BJ (cell line): ENCODE measurements at places on chromosomes 1 and 21.

- DNase-seq: no peak
Measured at GRCh38 chr1:39331647-39332046, 127.2 kb downstream of the MACF1 start.

GRCh38 chr1:160685266-160685665, 26.4 kb downstream of the CD48 start:
- DNase-seq: no peak

DNA sequence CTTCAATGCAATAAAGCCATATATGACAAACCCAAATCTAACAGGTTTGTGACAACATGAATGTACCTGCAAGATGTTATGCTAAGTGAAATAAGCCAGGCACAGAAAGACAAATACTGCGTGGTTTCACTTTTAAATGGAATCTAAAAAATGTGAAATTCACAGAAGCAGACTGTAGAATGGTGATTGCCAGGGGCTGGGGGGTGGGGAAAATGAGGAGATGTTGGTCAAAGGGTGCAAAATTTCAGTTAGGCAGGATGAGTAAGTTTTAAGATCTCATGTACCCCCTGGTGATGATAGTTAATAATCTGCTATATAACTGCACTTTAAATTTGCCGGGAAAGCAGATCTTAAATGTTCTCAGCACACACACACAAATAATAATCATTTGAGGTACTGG, 160.5 kb downstream of the PTBP2 start:
- no peak for DNase-seq

DNA sequence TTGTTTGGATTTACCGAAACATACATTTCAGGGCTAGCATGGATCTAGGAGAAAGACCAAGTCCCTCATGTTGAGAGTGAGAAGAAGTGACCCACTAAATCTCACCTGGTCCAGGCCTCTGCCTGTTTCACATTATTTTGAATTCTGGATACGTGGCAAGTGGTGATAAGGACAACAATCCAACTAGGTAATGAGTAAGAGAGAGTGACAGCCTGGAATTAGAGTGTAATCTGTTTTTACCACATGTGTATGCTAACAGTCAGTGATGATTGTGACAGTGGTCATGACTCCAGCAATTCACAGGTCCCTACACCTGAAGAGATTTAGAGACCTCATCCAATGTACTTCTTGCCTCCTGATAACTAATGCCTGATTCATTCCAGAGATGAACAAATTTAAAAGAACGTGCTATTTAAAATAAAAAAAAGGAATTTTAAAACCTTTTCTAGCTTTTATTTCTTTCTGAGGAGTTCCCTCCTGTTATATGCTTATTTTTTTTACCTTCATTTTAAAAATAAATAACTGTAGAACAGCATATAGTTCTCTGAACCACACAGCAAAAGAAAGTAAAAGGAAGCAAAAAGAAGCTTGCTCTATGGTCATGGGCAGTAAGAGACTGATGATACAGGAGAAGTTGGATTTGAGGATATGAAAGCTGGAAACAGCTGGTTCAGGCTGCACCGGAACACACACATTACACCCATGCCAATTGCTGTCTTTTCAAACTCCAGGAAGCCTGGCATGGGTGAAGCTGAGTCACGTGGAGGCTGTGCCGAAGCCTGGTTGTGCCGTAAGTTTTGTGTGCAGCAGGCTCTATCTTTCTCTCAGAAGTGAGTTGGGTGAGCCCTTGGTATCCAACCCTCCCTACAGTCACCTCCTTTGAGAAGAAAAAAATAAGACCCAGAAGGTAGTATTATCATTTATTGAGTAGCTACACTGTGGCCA, 14.7 kb downstream of the C1orf116 start:
- DNase-seq: no peak

DNA sequence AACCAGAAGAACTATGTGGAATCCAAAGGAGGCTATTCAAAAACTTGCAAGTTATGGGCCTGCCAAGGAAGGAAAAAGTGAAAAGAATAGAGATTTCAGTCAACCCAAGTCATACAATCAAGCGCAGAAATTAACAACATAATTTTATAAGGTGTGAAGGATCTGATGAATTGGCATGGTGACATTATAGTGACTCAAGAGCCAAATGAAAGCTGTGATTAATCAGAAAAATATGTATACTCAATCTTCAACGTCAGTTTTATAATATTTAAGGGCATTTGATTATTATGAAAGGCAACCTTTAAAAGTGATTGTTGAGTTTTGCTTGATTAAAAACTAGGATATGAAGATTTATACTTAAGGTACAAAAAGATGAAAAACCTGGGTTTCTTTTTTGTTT, 37.8 kb upstream of the THEM4 start:
- DNase-seq: no peak

- no peak for DNase-seq
Measured at GRCh38 chr1:211885747-211886522, 55.4 kb upstream of the LPGAT1 start.

GRCh38 chr1:8625981-8626898, 191.2 kb downstream of the RERE start:
- DNase-seq: peak; percentile 79

- DNase-seq: peak; percentile 80
Measured at GRCh38 chr1:193335806-193336428, 149.5 kb upstream of the B3GALT2 start.

GRCh38 chr1:235998812-235999211, 66.1 kb downstream of the NID1 start:
- DNase-seq: no peak

- DNase-seq: no peak
Measured at GRCh38 chr1:195754303-195754702, 853.9 kb downstream of the KCNT2 start.

GRCh38 chr1:45995298-45995697, 137.1 kb downstream of the PIK3R3 start:
- no peak for DNase-seq

DNA sequence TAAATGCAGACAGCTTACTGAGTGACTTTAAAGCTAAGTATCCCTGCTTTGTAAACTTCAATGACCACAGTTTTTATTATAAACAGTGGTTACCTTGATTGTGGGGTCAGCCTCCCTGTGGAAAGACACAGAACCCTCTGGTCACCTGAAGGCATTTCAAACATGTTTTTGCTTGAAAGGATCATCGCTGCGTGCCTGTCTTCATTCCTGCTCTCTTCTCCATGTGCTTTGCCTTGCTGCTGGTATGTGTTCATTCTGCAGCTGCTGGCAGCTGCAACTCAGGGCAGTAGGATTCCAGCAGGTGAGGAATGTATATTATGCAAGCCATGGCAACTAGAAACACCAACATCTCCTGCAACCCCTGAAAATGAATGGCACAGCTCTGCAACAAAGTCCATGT, 81.0 kb upstream of the VAV3 start:
- no peak for DNase-seq

DNA sequence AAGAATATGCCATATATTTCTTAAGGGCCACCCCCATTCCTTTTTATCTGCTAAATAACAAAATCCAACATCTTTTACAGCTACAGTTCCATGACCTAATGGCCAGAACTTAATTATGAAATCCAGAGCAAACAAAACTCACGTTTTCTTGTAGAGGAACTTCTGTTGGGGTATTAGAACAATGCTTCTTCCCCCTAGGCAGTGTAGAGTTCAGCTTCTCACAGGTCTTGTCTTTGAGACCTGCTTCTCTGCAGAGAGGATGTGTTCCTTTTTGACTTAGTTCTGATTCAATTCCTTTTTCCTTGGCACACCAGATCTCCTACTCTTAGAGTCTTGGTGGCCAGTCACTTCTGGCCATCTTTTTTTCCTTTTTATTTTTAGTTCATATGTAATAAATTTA, 22.2 kb downstream of the VAV3 start:
- no peak for DNase-seq

DNA sequence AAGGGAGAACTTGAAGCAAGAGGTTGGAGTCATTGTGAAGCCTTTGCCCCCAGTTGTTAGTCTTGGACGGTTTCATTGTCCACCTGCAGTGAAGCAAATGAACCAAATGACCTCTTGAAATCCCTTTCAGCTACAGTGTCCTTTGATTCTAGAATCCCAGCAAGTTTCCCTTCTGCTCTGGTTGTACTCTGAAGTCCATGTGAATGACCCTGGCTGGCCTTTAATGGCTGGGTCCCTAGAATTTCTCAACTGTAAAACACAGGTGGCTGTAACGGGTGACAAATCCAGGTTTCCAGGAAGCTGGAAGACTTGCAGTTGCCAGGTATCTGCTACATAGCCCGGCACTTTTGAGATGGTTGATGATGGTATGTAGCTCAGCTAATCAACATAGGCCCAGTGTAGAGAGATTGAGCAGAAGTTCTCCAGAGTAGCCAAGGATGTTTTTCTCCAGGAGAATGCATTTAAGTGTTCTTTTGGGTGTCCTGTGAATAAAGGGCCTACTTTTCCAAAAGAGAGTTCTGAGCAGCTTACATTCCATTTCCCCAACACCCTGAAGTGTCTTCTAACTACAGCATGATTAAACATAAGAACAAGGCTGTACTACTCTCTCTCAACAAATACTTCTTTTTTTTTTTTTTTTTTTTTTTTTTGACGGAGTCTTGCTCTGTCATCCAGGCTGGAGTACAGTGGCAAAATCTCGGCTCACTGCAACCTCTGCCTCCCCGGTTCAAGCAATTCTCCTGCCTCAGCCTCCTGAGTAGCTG, 17.6 kb upstream of the SLC30A1 start:
- DNase-seq: no peak

DNA sequence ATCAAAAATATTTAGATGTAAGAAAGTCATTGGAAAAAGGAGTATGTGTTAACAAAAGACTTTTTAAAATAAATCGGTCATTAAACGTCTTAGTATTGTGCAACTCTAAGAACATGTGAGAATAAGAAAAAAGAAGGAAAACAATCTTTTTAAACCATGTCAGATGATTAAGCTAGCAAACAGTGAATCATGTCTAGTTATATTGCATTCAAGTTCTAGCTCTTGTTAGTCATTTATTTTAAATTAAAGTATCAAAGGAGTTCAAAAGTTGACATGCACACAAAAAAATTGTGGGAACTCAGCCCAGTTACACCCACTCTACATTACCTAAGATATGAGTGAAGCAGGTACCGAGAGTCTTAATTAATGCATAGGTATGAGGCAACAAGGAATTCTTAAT, 9.8 kb downstream of the FRRS1 start:
- DNase-seq: peak; percentile 56

DNA sequence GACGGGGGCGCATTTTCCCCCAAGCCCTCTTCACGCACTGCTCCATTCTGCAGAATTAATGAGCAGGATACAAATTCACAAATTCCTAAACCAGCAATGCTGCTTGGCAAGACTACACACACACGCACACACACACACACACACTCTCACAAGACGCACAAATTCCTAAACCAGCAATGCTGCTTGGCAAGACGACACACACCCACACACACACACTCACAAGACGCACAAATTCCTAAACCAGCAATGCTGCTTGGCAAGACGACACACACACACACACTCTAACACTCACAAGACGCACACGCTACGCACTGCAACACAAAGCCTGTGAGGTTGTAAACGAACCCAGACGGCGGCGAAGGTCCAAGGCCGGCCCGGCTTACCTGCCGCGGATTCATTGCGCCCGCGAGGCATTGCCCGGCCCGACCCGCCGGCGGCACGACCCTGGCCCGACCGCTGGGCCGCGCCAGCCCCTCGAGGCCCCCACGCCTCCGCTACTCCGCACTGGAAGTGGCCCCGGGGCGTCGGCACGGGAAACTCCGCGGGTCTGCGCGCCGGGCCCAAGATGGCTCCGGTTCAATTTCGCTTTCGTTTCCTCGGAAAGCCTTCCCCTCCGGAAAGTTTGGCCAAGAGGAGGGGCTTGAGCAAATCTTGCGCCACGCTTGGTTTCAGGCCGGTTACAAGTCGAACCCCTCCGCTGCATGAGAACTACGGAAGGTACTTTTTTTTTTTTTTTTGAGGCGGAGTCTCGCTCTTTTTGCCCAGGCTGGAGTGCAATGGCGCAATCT, at the start of gene ADAR:
ADAR (minus strand) TSS at position 578 of the 788 bp plus-strand sequence; CDS start at position 398, 180 bp downstream.
- DNase-seq: peak; percentile 79

DNA sequence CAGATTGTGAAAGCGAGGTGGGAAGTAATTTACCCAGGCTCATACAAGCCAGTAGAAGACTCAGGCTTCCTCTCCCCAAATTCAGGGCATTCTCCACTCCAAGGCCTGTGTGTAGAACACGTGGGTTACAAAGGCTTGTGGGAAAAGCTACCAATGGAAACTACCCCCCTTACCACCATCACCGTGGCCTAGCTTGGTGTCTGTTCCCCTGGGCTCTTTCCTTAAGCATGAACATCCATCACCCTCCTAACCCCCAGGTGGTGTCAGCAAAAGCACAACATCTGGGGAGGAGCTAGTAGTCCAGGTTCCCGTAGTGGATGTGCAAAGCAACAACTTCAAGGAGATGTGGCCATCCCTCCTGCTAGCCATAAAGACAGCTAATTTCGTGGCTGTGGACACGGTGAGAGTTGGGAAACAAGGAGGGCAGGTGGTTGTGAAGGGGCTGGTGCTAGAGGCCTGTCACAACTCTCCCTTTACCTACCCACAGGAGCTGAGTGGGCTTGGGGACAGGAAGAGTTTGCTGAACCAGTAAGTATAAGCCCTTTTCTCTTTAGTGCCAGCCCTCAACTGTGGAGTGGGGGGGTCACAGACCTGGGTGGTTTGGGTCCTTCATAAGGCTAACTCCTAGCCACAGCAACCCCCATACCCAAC, 701 bp upstream of the MUTYH start:
- no peak for DNase-seq

DNA sequence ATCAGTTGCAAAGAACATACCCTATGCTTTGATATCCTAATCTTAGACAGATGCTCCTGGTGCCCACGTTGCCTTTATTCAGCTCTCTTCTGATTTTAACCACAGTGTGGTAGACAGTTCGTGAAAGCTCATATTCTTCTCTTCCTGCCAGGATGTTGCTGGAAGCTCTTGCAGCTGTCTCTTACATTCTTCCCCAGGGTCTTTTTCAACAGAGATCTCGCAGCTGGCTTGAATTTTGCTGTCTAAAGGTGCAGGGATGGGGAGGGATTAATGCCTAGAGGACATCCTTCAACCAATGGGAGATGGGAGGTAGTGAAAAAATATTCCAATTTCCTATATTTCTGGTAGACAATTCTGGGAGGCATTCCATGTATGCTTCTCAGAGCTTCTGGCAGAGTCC, 150.0 kb upstream of the APP start:
- DNase-seq: no peak

DNA sequence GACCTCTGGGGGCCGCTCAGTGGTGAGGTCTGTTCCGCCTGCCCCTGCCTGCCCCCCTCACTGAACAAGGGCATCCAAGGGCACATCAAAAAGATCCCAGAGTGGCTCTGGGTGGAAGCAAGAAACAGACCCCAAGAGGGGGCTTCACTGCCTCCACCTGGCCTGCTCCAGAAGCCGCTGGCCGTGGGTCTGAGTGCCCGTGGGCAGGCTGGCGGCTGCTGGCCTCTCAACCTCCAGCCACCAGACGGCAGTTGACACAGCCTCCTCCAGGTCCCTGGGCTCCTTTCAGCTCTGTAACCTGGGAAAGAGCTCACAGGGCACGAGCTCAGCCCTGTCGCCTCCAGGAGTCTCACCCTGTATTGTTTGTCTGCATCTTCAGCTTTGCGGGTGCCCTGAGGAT, 56.3 kb downstream of the SLX9 start:
- no peak for DNase-seq

GRCh38 chr1:155141749-155142148, 1.4 kb upstream of the DPM3 start:
- no peak for DNase-seq
